Stimulated activated CD4-positive, alpha-beta T cell treated with anti-CD3 and anti-CD28 coated beads, Interleukin-4, amount 100 ng/mL, for 48 hours (primary cell): ENCODE measurements at places on chromosomes 13 and 19.
A peak's percentile ranks its signal among the peaks of the same experiment; 100 is the strongest.

GRCh38 chr13:21065686-21066085 lies 4.3 kb upstream of the LATS2 start:
- no peak for DNase-seq

DNA sequence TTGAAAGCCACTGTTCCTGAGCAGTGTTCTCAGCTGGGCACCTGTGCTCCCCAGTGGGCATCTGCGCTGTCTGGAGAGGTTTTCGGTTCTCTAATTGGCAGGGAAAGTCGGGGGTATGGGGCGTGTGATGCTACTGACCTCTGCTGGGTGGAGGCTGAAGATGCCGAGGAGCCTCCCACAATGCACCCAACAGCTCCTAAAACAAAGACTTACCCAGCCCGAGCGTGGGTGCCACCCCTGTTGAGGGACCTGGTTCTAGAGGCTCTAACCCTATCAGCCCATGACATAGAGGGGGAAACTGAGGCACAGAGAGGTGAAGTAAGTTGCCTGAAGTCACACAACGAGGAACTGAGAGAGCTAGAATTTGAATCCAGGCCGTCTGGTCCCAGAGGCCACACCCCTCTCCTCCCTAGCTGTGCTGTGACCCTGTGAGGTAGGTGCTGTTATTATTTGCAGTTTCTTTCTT lies 2.3 kb downstream of the SPACA4 start:
- no peak for DNase-seq

DNA sequence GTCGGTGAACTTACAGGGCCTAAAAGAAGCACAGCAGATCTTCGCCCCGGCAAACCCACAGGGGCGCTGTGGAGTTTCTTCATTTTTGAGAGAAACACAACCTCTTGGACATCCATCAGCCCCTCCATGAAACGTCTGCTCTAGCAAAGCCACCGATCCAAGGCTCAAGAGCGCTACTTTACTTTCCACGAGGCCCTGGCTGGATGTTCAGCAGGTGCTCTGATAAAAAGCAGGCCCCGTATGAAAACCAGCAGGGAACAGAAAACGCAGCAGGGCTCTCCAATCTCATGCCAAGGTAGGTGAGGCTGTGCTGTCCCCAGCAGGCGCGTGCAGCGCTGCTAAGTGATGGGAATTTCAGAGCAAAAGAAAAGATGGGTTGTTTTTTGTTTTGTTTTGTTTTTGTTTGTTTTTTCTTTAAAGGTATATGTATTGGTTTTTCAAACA lies 86.7 kb downstream of the IRS2 start:
- DNase-seq, result no peak

DNA sequence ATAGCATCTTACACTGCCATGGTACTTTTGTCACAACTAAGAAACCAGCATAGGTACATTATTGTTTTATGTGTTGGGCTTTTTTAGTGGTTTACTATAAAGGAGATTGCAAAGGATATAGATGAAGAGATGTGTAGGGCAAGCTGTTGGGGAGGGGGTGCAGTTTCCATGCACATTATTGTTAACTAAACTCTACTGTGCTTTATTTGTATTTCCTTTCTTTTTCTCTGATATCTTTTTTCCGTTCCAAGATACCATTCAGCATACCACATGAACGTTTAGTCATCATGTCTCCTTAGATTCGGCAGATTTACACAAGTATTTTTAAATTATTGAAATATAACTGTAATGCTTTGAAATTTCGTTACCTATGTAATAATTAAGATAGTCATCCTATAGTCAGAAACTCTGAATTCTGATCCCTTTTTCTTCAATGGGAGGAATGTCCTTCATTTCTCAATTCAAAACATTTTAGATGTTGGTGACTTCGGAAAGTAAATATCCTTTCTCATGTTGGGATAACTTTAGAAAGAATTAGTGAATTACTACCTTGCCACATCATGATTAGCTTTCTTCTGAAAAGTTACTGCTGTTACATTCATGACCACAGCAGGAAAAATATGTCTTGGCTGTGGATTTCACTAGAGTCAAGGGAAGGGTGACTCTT lies 82.8 kb downstream of the FRY start:
- no peak for DNase-seq

- DNase-seq, result no peak
These were observed 19.4 kb downstream of the EPS15L1 start for GRCh38 chr19:16452325-16452724.

DNA sequence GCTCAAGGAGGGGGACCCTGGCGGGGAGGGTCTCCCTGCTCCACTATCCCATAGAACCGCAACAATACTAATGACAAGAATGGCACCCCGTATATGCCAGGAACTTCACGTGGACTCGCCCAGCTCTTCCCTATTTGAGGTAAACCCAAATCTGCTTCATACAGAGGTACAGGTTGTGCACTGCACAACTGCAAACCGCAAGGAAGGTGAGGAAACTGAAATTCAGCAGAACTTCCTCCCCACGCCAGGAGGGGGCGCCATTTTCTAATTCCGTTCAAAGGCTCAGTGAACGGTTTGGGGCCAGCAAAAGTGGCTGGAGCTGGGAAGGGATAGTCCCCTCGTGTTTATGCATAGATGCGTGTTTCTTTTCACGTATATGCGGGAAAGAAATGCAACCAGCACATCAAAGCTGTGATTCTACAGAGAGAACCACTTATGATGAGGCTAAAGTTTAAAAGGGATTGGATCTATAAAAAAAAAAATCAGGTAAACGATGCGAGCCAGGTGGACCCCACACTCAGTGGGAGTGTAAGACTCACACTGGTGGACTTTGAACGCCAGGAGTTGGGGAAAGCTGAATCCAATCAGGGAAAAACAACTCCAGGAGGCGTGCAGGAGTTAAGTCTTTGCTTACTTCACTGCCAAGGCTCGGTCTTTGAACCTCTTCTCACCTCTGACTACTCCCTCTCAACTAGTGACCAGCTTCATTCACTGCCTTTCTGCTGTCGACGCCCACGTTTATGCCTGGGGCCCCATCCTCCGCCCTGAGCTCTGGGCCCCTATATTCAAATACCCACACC lies 20.3 kb downstream of the C19orf81 start:
- DNase-seq, result peak; percentile 21
